ENCODE measurements at places on chromosomes 2 and 18.

DNA sequence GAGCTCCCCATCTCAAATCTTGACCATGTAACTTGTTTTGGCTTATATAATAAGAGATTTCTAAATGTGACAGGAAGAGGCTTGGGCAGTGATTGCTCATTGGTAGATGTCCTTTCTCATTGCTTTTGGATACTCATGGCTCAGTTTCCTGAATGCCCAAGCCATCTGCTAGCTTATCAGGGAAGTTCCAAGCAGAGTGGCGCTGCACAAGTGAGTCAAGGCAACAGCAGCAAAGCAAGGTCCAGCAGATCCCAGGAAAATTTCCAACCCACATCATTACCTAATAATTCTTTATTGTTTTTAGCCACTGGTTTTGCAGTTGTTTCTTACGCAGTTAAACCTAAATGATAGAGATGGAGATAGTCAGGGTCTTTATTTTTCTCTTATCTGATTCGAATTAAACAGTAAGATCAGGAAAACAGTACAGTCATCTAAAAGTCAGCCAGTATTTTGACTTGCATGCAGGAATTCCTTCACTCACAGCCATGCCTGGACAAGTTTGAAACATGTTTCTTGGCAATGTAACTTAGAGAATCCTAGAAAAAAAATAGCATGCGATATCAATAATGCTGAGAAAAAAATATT lies 349.7 kb upstream of the TMEFF2 start:
- DNase-seq: no peak

DNA sequence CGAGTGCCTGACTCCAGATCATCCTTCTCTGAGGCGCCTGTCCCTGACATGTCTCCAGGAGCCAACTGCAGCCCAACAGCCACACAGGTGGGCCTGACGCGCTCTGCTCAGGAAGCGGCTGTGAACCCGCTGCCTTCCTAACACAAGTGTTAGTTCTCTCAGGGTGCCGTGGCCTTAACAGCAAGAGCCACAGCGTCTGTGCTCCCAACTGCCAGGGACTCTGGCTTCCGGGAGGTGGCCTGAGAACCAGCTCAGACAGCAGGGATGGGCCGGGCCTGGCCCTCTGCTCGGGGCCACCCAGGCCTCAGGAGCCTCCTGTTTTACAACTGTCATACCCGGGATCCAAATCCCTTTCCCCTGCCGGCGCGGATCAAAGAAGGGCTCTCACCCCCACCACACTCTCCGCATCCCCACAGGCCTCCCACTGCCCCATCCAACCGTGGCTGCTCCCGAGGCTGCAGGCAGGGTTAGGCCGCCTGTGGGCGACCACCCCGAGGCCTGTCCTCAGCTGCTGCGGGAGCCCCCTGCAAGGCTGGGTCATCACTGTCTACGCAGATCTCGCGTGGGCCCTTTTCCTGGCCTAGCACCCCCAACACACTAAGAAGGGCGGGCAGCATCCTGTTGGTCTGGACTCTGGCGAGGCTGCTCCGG lies 114.2 kb upstream of the ZNF236 start:
- DNase-seq: no peak

- no peak for DNase-seq
These were observed 184.9 kb downstream of the AGAP1 start for GRCh38 chr2:235678712-235679111.

GRCh38 chr18:48740068-48740440 lies 201.2 kb downstream of the CTIF start:
- no peak for DNase-seq

- DNase-seq: peak; percentile 20
These were observed 35.5 kb upstream of the TTR start for GRCh38 chr18:31555971-31556747.

DNA sequence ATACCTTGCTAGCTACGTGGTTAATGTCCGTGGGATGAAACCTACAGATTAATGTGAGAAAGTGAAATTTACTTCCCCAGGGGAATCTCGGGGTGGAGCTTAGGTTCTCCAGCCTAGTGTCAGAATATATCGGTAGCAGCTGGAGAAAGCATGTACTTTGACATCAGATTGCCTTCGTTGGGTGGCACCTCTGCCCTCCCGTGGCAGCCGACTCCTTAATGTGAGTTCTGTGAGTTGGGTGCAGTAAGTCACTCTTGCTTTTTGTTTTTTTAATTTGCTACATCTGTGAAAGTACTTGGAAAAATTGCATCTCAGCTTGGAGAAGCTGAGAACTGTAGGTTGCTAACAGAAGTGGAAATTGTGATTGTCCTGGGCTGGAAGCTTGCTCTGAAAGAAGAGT lies 3.6 kb downstream of the KLF11 start:
- no peak for DNase-seq

GRCh38 chr2:101361121-101361520 lies 26.2 kb downstream of the CREG2 start:
- no peak for DNase-seq

DNA sequence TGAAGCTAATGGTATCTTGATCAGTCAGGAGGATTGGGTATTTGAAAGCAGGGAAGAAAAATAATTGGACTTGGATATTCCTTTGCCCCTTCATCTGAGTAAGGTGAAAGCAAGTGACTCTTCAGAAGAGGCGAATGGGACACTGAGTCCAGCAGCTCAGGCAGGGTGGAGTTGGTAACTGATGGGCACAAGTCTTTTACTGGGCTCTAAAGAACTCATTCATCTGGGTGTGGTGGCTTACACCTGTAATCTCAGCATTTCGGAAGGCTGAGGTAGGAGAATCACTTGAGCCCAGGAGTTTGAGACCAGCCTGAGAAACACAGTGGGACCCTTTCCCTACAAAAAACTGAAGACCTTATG lies 11.2 kb downstream of the CFLAR start:
- DNase-seq: peak; percentile 55

Data from stimulated activated effector memory CD8-positive, alpha-beta T cell treated with anti-CD3 and anti-CD28 coated beads, Interleukin-12 subunit alpha, Interleukin-12 subunit beta, amount 100 ng/mL, for 72 hours (primary cell).